ENCODE measurements at places on chromosomes 3 and 15.
A peak's percentile ranks its signal among the peaks of the same experiment; 100 is the strongest.

DNA sequence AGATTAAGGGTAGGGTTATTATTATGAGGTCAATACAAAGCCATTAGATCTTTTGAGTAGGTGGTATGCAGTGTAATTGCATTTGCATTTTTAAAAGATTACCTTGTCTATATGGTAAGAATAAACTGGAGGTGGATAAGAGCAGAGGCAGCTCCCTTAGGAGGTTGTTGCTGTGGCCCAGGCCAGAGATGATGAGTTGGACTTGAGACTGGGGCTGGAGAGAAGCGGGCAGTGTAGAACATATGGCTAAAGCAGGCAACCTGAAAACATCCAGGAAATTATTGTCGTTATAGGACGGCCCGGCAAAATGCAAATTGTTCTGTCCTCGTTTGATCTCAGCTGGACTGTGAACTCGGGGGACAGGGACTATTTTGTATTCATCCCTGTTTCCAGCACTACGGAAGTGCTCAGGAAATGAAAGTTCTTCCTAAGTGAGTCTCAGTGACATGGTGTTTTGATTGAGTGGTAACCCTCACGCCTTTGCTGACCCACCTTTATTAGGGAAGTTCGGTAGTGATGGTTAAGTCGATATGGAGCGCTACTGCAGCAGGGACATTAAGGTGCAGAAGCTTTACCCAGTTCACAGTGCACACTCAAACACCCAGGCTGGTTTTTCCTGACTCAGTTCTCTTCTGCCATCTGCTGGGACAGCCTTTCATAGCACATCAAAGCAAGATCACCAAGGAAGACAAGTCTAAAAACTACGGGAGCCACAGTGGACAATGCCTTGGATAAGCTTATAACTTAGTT lies 27.2 kb upstream of the VPS33B start:
- peak; percentile 49 for DNase-seq

DNA sequence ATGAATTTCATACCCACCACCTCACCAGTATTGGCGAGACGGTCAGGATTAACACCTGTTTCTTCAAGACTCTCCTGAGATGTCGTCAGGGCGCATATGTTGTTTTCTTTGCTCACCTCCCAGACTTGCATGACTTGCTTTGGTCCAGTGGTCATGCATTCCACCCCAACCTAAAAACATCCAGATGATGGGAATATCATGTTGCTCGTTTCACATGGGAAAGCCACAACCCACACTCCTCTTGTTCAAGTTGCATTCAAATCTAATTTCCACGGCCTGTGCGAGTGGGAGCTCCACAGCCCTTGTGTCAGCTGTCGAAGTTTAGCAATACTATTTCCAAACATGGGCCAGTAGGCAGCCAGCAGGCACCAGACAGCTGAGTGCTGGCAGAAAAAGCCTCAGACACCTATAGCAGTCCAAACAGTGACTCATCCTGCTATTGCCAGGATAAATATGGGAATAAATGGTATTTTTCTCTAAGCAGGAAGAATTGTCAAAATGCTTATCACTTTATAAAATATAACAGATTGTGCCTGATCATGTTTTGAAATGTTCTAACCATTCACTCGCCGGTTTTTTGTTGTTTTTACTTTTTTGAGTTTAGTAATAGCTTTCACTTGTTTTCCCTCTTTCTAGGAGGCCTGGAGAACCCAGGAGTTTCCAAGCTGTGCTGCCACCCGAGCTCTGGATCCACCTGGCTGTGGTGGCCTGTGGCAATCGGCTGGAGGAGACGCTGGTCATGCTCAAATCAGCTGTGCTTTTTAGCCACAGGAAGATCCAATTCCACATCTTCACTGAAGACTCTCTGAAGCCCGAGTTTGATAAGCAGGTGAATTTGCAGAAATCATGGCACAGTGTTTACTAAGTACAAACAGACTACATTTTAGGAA lies 20.1 kb downstream of the GXYLT2 start:
- DNase-seq: no peak

DNA sequence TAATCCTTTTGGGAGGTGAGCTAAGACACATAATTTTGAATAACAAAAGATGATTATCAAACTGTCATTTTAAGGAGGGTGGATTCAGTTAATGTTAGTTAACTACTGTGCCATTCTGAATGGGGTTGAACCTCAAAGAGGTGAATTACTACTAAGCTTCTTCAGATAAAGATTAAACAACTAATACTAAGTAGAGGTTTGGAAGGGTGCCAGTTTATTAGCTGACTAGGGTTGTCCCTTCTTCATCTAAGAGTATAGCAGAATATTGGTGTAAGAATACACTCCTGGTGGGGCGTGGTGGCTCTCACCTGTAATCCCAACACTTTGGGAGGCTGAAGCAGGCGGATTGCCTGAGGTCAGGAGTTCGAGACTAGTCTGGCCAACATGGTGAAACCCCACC lies 123.1 kb upstream of the LRRFIP2 start:
- DNase-seq: no peak

- no peak for DNase-seq
Measured at GRCh38 chr15:33341953-33342352, 31.2 kb downstream of the RYR3 start.

- no peak for DNase-seq
Measured at GRCh38 chr15:42031198-42031915, 10.5 kb upstream of the PLA2G4E start.

DNA sequence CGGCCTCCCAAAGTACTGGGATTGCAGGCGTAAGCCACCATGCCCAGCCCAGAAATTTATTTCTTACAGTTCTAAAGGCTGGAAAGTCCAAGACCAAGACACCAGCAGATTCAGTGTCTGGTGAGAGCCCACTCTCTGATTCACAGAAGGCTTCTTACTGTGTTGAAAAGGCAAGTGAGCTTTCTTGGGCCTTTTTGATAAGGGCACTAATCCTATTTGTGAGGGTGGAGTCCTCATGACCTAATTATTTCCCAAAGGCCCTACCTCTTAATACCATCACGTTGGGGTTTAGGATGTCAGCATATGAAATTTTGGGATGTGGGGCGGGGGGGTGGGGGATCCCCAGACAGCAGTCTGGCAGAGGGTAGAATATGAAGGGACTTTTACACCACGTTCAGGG lies 47.5 kb upstream of the MEX3B start:
- DNase-seq: no peak

DNA sequence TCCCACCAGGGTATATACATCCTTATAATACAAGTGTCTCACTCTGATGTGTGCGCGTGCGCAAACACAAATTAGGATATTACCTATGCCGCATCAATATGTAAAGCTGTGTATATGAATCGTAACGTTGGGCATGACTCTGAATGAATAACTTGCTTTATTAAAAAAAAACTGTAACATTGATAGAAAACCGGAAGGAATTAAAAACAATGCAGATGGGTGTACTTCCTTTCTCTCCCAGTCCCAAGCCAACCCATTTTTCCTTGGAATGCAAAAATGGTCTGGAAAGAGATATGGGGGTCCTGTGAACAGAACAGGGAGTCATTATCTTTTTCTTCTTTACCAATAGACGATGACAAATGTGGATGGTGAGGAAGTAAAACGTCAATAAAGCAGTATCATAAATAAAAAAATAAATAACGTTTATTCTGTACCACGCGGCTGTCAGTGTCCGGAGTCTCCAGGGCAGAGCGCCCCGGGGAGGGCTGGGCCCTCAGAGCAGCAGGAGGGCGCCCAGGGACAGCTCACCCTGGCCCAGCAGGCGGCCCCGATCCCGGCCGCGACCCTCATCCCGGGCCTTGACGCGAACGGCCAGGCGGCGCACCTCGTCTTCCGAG lies 1.6 kb downstream of the C2CD4B start:
- DNase-seq: no peak

- no peak for DNase-seq
Measured at GRCh38 chr15:45919806-45920205, 285.0 kb downstream of the SQOR start.

- no peak for DNase-seq
Measured at GRCh38 chr3:63900459-63900858, 11.7 kb downstream of the SCAANT1 start.

DNA sequence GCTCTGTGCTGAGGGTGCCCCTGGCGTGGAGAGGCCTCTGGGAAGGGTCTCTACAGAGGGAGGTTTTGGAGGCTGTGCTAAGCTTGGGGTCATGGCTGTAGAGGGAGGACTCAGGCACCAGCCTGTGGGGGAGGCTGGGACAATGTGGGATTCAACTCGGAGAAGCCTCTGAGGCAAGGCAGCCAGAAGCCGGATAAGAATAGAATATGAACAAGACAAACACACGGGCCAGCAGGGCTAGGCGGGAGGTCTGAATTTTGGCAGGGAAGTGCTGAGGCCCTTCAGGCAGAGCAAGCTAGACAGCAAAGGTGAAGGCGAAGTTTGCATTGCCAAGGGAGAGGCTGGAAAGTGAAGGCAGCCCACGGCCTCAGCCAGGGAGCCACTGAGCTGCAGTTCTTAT lies 612.1 kb upstream of the NR2F2 start:
- no peak for DNase-seq

DNA sequence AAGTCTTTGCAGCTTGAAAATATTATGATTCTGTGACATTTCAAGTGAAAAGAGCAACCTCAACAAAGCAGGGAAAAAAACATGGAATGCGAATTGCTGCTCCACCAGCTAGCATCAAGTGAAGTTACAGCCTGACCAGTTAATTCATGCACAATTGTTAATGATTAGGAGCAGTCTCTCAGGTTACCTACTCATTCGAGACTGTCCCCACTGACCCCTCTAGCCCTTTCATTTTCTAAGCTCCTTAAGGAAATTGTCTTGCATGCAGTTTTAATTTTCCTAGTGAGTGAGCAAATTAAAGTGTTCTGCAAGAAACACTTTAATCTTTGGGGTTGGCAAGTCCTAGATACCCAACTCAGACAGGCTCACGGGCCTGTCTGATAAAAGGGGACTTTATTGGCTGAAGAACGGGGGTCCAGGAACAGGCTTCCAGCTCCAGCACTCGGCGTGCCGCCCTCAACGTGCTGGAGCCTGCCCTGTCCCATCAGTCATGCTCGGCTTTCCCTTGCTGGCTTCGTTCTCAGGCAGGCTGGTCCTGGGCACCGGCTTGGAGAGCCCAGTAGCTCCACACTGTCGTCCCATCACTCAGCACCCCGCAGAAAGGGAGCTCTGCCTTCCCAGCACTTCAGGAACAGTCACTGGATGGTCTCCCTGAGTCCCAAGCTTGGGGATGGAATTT lies 18.3 kb downstream of the PODXL2 start:
- DNase-seq: no peak

GRCh38 chr3:20325563-20325962 lies 139.6 kb upstream of the SGO1 start:
- DNase-seq: no peak

DNA sequence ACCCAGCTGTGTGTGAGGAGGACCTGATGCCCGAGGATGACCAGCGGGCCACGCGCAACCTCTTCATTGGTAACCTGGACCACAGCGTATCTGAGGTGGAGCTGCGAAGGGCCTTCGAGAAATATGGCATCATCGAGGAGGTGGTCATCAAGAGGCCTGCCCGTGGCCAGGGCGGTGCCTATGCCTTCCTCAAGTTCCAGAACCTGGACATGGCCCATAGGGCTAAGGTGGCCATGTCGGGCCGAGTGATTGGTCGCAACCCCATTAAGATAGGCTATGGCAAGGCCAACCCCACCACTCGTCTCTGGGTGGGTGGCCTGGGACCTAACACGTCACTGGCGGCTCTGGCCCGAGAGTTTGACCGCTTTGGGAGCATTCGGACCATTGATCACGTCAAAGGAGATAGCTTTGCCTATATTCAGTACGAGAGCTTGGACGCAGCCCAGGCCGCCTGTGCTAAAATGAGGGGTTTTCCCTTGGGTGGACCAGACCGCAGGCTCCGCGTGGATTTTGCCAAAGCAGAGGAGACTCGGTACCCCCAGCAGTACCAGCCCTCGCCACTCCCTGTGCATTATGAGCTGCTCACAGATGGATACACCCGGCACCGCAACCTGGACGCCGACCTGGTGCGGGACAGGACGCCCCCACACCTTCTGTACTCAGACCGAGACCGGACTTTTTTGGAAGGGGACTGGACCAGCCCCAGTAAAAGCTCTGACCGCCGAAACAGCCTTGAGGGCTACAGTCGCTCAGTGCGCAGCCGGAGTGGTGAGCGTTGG lies 1.5 kb downstream of the RBM15B start:
- DNase-seq: no peak

- no peak for DNase-seq
Measured at GRCh38 chr3:141784531-141784930, 21.3 kb downstream of the GRK7 start.

DNA sequence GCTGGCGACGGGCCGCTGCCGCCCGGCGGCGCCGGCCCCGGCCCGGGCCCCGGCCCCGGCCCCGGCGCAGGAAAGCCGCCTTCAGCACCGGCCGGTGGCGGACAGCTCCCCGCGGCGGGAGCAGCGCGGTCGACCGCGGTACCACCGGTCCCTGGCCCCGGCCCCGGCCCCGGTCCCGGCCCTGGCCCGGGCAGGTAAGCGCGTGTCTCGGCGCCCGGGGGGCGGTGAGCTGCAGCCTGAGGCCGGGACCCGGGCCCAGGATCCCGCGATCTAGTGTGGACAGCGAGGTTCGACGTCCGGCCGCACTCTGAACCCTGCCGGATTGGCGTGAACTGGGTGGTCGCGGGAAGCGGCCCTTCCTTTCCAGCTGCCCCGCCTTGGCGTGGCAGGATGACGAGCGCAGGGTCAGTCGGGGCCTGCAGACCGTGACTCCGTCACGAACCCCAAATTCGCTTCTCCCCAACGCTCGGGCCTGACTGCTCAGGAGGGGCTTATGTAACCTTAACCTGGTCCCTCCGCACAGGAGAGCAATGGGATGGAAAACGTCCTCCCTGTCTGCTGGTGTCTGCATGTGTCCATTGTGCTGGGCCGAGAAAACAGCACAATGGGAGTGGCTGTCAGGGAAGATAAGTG lies 472 bp downstream of the BSN start:
- DNase-seq: peak; percentile 70

DNA sequence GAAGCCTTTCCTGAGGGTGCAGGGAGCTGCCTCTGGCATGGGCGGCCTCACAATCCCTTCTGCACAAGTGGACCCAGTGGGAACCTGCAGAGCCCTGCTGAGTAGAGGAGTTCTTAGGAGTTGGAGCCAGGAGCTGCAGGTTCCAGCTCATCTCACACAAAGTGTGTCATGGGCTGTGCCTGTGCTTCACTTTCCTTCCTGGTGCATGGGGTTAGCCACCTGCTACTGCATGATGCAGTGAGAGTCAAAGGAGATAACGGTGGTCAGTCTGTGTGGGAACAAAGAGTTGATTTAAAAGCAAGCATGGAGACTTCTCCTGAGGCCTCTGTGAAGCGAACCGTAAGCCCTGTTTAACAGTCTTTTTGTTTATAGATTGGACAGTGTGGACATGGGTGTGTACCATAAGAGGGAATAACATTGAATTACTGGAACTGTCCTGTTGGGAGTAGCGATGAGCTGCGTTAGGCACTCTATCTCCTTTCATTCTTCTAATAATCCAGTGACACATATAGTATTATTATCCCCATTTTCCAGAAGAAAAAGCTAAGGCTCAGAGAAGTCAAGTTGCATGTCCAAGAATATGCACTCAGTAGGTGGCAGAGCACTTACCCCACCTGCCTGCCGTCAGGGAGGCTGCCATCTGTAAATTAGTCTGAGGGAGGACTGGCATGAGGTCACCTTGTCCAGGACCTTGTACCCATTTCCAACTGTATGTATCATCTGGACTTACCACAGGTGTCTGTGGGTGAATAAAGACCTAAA lies 68.7 kb upstream of the PRR23C start:
- no peak for DNase-seq
